Activated CD8-positive, alpha-beta memory T cell treated with anti-CD3 and anti-CD28 coated beads for 24 hours (primary cell): ENCODE measurements at places on chromosomes 3 and 15.

GRCh38 chr3:43785551-43785950 is 94.8 kb downstream of the ABHD5 start:
- no peak for DNase-seq

GRCh38 chr15:42491539-42492225 is 741 bp upstream of the ZNF106 start:
- DNase-seq, result no peak

GRCh38 chr15:78434134-78434533 is 3.9 kb upstream of the IREB2 start:
- DNase-seq, result no peak

DNA sequence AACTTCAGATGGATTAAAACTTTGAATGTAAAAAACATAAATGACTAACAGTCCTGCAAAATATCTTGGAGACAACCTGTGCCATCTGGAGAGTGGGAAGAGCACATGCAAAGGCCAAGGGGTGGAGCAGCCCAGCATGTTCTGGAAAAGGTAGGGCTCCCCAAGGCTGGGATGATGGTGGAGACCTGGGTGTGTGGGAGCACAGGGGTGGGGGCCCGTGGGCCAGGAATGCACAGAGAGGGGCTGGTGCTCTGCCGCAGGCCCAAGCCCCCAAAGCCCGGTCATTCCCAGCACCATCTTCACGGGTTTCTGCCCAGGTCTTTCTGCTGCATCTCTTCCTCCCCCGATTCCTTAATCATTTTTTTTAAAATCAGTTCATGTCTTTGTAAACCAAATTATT is 9.7 kb upstream of the GATA2 start:
- DNase-seq, result no peak

DNA sequence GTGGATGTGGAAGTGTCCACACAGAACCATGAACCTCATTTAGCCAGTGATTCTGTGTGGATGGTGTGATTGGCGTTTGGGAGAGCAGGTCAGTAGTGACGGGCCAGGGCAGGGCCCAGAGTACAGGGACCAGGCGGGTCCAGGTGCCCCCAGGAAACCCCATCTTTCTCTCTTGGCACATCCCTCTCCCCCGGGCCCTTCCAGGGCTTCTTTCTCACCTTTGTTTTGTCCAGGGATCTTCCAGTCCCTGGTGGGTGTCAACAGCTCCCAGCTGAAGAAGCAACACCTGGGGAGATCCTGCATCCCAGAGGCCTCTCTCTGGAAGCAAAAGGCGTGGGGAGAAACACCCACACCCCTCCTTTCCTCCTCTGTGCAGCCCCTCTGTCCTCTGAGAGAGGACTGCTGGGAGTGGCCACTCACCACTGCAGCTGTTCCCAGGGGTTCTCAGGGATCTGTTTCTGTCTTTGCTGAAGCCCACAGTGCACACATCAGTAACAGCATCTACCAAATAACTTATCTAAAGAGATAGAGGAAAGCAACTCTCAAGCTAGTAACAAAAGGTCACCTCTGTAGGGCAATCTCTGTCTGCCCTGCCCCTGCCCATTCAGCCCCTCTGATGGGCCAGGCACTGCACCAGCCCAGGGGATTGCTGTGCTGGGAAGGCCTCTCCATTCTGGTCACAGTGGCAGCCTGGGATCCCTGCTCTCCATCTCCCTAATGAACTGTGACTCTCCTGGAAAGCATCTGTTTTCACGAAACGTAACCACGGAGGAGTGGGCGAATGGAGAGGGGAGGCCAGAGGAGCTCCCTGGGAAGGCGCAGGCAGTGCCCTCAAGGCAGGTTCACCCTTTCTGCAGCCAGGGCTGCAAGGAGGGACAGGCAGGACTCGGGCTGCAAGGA is 98.3 kb upstream of the ALDH1A3 start:
- peak; percentile 19 for DNase-seq

GRCh38 chr3:45832699-45833098 is 9.2 kb downstream of the LZTFL1 start:
- no peak for DNase-seq

- no peak for DNase-seq
Measured at GRCh38 chr15:27771892-27772291, 327.2 kb downstream of the OCA2 start.

- DNase-seq, result peak; percentile 73
Measured at GRCh38 chr3:57227930-57228751, 612 bp downstream of the APPL1 start.

- DNase-seq, result no peak
Measured at GRCh38 chr3:150746791-150747590, 16.0 kb downstream of the SIAH2 start.

GRCh38 chr3:52534281-52535183 is 875 bp upstream of the NT5DC2 start:
- no peak for DNase-seq

DNA sequence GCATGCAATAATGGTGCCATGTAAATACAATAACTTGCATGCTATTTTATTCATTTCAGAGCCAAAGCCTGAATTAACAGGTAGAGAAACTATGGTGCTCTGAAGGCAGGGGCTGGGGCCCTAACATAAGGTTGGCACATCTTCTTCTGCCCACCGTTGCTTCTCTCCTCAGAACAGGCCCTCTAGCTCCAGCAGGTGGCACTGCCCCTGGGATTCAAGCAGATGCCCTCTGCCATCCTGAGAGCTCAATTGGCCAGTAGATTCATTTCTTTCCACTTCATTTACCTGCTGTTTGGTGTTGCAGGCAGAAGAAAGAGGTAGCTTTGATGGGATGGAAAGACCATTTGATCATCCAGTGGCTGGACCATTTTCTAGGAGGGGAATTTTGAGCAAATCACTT is 130.5 kb downstream of the FOXB1 start:
- no peak for DNase-seq

GRCh38 chr3:129623447-129624118 is 17.1 kb upstream of the PLXND1 start:
- DNase-seq, result no peak

DNA sequence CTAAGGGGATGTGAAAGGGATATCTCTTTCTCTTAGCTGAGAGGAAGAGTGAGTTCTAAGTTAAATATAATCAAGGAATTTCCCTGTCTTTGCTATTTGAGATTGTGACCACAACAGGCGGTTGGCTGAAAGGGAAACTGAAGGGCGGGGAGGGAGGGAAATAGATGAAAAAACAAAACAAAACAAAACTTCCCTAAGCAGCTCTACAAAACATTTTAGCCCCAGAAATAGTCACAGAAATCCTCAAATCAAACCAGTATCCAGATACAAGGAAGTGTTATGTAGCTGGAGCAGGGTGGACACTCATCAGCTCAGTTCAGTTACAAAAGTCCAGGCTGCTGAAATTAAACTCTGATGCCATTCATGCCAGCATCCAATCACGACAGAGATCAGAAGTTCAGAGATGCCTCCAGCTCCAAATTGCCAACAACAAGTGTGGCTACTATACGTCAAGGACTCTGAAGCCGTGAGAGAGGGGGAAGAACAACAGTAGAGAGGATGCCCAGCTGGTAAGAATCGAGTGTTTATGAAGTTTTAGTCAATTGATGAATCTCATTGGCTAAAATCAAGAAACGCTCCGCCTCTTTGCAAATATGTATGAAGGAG is 319 bp upstream of the TP63 start:
- DNase-seq, result no peak

DNA sequence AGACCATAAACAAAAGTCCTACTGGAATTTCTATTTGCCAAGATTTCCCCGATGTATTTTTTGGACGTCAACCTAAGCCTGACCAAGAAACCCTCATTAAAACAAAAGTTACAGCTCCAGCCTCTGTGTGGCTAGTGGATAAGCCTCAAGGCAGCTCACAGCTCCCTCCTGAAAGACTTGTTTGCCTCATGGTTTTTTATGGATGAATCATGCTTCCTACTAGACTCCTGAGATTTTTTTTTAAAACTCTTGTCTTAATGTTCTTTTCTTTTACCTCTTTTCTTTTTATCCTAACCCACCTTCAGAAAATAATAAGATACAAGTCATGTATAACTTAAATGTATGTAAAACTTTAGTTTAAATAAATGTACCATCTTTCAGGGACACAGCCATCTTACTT is 52.4 kb downstream of the SUCNR1 start:
- DNase-seq, result no peak

DNA sequence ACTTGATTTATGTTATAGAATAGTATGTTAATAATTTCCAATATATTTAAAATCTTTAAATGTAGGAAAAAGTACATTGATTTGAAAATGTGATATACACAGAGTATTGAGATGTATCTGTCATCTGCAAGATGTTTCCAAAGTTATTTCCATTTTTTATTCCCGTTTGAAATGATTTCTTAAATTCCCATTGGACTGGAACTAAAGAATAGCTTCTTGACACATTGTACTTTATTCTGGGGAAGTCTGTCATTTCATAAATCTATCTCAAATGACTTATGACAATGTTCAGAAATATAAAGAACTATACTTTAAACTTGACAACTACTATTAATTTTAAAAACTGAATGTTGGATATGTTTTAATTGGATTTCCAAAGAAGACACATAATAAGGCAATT is 489.6 kb downstream of the ROBO2 start:
- no peak for DNase-seq

DNA sequence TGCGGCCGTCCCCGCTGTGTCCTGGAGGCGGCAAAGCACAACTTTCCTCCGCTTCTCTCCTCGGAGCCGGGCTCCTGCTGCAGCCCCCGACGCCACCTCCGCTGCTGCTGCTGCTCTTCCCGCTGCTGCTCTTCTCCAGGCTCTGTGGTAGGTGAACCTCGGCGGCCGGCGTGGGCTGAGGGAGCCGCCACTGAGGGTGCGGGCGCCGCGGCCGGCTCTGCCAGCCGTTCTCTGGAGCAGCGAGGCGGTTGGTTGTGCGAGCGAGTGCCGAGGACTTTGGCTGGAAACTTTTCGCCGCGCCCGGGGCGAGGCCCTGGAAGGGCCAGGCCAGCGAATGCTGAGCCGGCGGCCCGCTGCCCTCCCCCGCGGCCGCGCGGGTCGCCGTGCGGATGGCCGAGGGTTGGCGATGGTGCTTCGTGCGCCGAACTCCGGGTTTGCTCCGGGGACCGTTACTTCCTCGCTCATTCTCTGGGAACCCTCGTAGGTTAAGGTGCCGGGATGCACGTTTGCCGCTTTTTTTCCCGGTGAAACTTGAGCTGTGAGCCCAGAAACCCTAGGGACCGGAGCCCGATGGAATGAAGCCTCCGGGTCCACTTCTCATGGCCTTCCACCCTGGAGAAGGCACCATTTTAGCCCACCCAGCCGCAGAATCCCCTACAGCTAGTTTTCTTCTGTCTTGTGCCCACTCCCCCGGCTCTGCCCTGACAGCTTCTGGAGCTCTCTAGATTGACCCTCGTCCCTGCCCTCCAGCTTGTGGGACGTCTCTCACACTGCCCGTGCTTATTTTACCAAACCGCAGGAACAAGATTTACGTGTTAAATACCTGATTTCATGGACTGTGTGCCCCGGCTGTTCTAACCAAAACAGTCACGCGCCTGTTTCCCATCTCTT is 660 bp downstream of the NECTIN3 start:
- DNase-seq, result peak; percentile 71

- peak; percentile 15 for DNase-seq
Measured at GRCh38 chr3:141643796-141644195, 94.3 kb upstream of the RNF7 start.

GRCh38 chr15:29364426-29365078 is 94.9 kb upstream of the NSMCE3 start:
- DNase-seq, result no peak

- DNase-seq, result no peak
Measured at GRCh38 chr3:152176241-152176640, 92.5 kb upstream of the MBNL1 start.

DNA sequence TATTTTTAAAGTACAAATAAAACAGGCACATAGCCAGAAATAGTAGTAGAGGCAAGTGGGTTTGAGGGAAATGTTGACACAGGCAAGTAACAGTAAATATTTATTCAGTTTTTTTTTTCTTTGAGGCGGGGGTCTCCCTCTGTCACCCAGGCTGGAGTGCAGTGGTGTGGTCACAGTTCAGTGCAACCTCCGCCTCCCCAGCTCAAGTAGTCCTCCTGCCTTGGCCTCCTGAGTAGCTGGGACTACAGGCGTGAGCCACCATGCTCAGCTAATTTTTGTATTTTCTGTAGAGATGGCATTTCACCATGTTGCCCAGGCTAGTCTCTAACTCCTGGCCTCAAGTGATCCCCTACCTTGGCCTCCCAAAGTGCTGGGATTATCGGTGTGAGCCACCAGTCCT is 43.5 kb downstream of the PHLDB2 start:
- no peak for DNase-seq

GRCh38 chr15:26358708-26359107 is 414.2 kb downstream of the GABRB3 start:
- no peak for DNase-seq

DNA sequence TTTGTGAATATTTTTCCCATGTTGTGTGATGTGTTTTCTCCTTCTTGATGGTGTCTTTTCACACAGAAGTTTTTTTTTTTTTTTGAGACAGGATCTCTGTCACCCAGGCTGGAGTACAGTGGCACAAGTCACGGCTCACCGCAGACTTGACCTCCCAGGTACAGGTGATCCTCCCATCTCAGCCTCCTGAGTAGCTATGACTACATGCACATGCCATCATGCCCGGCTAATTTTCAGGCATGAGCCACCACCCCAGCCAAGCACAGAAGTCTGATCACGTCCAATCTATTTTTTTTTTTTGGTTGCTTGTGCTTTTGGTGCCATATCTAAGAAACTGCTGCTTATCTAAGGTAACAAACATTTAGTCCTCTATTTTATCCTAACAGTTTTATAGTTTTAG is 24.6 kb downstream of the TOMM70 start:
- DNase-seq, result no peak

DNA sequence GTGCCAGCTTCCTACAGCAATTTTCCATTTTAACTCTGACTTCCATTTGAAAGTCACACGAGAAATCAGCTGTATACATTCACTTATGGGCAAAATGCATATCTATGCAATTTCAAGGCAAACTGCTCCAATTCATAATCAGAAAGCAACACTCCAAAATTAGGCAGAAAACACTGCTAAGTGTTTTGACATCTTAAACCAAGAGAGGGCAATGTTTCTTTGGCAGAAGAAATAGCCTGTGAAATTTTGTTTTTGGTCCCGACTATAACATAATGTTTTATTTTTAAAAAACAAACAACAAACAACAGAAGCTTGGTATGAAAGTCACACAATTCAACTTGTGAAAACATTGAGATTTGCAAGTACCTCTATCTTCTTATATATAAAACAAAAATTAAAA is 42.6 kb downstream of the GOLIM4 start:
- no peak for DNase-seq

GRCh38 chr3:190384309-190384756 is 3.6 kb upstream of the CLDN16 start:
- DNase-seq, result no peak

DNA sequence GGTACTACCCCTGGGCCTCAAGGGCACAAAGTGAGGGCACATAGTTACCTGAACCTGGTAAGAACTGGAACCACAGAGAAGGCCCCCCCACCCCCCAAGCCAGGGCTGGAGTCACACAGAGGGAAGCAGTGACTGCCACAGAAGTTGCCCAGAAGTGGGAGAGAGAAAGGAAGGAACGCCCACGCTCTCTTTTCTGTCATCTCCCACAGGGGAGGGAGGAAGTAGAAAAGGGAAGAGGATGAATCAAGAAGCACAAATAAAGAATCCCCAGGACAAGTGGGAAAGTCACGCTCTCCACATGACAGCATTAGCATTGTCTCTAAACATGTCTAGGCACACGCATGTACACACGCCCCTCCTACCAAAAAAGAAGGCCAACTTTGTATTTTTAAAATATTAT is 114.7 kb upstream of the FRMD4B start:
- no peak for DNase-seq
